ENCODE measurements at places on chromosomes 2 and 18.
A peak's percentile ranks its signal among the peaks of the same experiment; 100 is the strongest.

GRCh38 chr2:237192881-237193280 is 107.2 kb downstream of the COPS8 start:
- no peak for DNase-seq

- DNase-seq, result no peak
Measured at GRCh38 chr2:99398303-99398702, 61.1 kb downstream of the EIF5B start.

- no peak for DNase-seq
Measured at GRCh38 chr2:174326161-174327020, 8.4 kb upstream of the SP9 start.

- no peak for DNase-seq
Measured at GRCh38 chr2:170953941-170954340, 24.9 kb downstream of the GORASP2 start.

DNA sequence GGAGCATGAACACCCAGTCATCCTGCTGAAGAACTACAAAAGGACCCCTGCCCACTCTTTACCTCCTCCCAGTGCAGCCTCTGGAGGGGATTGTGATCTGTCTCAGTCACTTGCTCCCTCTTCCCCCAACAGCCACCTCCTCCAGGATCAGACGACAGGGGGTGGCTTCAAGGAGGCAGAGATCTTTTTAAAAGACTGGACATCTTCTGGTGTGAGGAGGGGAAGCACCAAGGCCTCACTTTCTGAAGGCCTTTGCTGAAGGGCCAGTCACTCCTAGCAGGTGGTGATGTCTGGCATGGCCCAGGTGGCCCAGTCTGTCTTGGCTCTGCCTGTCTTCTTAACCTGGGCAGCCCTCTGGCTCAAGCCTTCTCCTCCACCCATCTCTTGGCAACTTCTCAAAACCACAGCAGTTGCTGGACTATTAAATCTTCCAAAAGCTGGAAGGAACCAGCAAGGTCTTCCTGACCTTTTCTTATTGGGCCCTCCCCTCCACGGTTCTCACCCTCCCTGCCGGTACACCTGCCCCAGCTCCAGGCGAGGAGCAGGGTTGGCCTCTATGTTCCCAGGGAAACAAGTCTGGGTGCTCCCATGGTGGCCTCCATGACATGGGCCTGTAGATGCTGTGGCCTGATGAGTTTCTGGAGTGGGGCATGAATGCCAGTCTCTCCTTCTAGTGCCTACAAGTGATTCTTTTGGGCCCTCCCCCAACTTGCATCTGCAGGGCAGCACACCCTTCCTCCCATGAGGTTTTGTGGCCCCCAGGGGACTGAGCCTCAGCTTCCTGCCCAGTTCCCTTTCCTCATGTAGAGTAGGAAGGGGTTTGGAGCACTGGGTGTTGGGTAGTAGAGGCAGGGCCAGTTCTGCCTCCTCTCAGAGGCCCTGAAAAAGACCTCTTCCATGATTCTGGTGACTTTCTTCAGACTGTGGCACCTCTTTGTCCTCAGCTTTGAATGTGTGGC is 5.0 kb upstream of the ATP6V1B1 start:
- DNase-seq, result no peak

DNA sequence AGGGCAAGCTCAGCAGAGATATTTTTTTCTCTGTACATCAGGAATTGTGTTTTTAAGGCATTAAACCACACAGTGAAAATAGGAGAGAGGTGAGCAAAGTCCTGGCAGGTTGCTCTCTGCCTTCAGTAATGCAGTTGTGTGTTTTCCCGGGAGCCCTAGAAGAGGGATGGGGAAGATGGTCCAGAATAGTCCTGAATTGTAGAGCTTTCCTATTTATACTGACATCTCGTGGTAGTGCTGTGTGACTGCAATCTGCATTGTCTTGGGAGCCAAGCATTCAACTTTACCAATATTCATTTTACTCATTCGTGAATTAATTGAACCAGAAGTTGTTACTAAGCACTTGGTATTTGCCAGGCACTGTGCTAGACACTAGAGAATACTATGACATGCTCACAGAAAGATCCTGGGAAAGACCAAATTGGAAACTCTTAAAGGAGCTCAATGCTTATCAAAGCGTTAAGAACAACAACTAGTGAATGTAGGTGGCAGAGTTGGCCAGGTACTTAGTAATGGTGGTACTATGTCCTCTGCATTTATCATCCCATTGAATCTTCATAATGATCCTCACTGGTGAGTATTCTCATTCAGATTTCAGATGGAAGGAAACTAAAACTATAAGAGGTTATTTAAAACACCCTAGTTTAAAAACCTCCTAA is 214.6 kb downstream of the TRIB2 start:
- DNase-seq, result peak; percentile 62

GRCh38 chr2:158743466-158743865 is 51.7 kb upstream of the DAPL1 start:
- DNase-seq, result no peak

GRCh38 chr2:24818721-24819167 is 25.5 kb downstream of the CENPO start:
- DNase-seq, result no peak

DNA sequence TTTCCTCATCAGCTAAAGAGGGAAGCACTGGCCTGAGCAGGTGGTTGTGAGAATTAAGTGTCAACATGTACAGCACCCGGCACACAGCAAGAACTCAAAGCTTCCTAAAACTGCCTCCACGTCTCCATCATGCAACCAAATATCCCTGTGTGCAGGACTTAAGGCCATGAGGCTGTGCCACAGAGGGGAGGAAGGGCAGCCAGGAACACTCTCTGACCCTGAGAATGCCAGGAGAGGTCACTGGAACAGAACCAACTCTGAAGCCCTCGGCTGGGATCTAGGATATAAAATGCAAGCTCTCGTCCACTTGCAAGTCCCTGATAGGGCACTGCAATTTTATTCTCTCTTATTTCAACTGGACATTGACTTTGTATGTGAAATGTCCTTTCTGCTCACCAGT is 12.2 kb upstream of the NPAS2 start:
- DNase-seq, result no peak

GRCh38 chr2:167506395-167506794 is 618.1 kb downstream of the XIRP2 start:
- no peak for DNase-seq

GRCh38 chr18:30093376-30093775 is 949.2 kb downstream of the DSC3 start:
- DNase-seq, result no peak

DNA sequence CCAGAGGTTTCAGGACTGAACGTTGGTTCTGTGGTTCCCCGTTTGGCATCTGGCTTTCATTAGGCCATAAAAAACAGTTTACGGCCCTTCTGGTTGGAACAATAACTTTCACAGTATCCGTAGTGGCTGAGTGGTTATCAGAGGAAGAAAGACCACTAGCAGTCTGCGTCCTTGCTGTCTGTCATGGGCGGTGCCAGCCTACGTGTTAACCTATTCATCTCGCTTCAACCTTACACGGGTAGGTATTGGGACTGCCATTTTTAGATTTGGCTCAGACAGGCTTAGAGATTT is 42.6 kb upstream of the ROCK2 start:
- no peak for DNase-seq

DNA sequence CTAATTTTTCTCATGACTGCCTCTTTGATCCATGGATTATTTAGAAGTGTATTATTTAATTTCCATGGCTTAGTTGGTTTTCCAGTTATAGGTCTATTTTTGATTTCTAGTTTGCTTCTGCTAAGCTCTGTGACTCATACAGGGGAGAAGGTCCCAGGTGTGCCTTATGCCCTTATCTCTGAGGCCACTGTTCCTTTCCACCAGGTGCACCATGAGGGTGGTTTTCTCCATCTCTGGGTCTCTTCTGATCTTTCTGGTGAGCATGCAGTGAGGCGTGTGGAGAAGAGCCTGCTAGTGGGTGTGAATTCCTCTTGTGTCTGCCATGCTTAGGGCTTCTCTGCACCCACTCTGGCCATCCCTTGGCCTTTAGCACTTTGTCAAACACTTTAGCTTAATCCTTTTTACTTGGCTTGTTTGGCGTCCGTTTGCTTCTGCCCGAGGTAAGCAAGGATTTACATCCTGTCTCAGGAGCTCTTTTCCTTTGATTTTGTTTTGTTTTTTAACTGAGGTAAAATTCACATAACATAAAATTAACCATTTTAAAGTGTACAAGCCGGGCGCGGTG is 129.8 kb upstream of the ARL4C start:
- DNase-seq, result no peak

- DNase-seq, result no peak
Measured at GRCh38 chr2:88053296-88053695, 2.3 kb downstream of the KRCC1 start.

GRCh38 chr2:179036353-179036905 is 13.5 kb downstream of the CCDC141 start:
- DNase-seq, result no peak

GRCh38 chr2:128384446-128384845 is 65.8 kb upstream of the HS6ST1 start:
- DNase-seq, result no peak

DNA sequence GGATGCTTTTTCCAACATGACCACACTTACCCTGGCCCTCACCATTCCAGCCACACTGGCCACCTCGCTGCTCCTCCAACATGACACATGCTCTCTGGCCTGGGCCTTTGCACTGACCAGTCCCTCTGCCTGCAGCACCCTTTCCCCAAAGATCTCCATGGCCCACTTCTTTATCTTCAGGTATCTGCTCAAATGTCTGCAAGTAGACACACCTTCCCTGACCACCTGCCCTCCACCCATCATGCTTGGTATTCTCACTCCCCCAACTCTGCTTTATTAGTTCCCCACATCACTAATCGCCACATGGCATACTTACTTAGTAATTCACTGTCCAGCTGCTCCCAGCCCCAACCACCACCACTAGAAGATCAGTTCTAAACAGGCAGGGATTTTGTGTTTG is 214.2 kb downstream of the BCL11A start:
- DNase-seq, result no peak

DNA sequence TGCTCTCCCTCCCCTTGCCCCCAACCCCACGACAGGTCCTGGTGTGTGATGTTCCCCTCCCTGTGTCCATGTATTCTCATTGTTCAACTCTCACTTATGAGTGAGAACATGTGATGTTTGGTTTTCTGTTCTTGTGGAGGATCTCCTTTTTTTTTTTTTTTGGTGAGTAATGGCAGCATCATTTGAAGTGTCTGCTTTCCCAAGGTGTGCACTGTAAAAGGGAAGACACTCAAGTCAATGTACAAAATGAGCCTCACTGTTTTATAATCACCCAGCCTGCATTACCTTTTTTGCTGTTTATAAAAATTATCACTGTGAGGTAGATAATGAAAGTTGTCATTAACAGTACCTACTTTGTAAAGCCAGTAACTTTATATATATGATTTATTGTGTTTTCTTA is 56.9 kb downstream of the INSIG2 start:
- DNase-seq, result no peak

DNA sequence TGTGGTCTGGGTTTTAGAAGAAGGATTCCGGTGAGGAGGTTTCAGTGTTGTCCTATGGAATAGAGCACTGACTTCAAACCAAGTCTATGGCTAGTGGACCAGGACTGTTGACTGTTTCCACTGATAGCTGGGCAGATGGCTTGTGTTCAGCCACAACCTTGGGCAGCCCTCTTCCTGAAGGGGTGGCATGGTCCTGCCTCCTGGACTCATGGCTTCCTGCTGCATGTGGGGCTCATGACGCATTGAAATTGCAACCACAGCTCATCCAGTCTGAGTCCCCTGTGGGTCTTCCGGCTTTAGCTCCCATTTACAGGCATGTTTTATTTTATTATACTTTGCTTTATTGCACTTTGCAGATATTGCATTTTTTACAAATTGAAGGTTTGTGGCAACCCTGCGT is 105.0 kb downstream of the B3GNT2 start:
- DNase-seq, result no peak

- DNase-seq, result no peak
Measured at GRCh38 chr18:68722821-68723220, 7.9 kb upstream of the TMX3 start.

GRCh38 chr2:200362202-200362917 is 55.9 kb downstream of the SPATS2L start:
- no peak for DNase-seq

- DNase-seq, result peak; percentile 65
Measured at GRCh38 chr18:34223164-34223892, 1.4 kb downstream of the NOL4 start.

GRCh38 chr2:98465456-98466226 is 21.0 kb downstream of the INPP4A start:
- DNase-seq, result peak; percentile 86
